ENCODE measurements at places on chromosomes 1 and 21. TPM values are rescaled to one million over a fixed set of nuclear protein-coding genes. Genes with fewer than 3 reads are reported as not detected.

The RNU1-2 gene
- total RNA-seq: not detected

The CYP2J2 gene
- not detected for total RNA-seq

The KRTAP25-1 gene
- total RNA-seq: not detected

The HMCN1 gene
- 0.01 TPM for total RNA-seq

The OR2AK2 gene
- not detected for total RNA-seq

The SLC1A7 gene
- 0.05 TPM for total RNA-seq

The MYBPH gene
- total RNA-seq: not detected

The TGFB2 gene
- total RNA-seq: 14.0 TPM

The HCN3 gene
- 6.4 TPM for total RNA-seq

All from A549 treated with GW870086 at 1 μM for 4 hours (cell line).